ENCODE measurements at places on chromosomes 7 and 10.

DNA sequence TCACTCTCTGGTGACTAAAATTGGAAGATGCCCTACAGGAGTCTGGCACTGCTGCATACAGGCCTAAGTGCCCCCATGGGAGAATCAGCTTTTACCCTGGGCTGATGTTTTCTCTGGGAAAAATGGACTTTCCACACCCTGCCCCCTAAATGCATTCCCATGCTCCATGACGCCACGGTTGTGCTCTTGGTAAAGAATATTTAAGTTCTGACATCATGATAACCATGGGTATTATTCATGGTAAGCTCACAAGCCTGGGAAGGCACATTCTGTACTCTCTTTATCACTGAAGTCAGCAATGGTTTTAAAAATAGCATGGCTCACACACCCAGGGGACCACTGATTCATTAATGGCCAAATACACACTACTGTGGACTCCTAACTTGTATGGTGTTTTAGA lies 43.4 kb downstream of the HIPK2 start:
- peak; percentile 98 for DNase-seq

- DNase-seq: no peak
These were observed 11.2 kb upstream of the HOXA13 start for GRCh38 chr7:27211084-27211446.

DNA sequence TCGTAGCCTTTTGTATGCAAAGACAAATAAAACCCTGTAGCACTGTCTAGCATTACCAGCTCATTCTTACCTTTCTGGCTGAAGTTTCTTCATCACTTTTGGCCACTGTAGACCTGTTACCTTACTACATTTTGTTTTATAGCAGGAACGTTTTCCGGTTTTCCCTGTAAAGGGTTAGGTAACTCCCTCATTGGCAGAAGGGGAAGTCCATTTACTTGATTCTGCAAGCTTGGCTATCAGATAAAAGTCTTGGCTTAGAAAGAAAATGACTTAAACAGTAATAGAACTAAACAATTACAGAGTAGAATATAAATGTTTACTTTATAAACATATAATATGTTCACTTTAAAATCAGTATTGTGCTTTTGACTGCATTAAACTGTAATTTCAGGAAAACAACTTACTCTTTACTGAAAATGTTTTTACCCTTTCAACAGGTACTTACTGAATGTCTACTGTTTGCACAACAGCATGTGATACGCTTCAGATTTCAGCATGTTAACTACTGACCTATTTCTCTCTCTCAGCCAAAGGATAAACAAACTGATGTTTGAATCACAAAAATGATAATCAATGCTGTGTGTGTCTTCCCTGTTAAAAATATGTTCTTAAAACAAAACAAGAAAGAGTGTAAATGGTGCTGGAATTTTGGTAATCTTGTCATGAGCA lies 67.1 kb downstream of the OTUD1 start:
- DNase-seq: no peak

- no peak for DNase-seq
These were observed 153.6 kb downstream of the TYW1B start for GRCh38 chr7:72674394-72674793.

DNA sequence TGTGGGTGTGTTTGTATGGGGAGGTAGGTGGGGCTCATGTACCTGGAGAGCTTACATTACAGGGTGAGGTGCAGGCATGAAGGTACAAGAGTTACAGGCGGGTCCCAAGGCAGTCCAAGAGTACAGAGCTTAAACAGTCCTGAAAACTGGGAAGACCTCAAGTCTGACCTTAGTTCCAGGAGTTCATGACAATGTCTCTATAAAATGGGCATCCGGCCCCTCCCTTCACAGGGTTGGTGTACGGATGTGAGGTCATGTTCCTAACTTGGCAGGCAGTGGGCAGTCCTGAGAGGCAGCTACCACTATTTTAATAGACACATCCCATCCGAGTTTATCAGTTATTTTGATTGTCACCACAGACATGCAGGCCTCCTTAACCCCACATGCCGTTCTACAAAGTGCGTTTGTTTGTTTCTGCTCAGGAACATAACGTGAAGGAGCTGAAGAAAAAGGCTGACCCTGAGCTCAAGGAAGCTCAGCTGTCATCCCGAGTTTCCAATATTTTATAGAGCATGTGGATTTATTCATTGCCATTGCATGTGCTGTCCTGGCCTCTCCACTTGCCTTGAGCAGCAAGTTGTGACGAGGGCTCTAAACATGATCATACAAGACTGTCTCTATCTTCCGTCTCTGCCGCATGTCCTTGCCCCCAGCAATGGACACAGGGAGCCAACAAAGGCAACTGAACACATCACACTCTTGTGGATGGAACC lies 647.5 kb upstream of the IGFBP3 start:
- DNase-seq: no peak

GRCh38 chr10:125843603-125844329 lies 20.4 kb downstream of the BCCIP start:
- no peak for DNase-seq

DNA sequence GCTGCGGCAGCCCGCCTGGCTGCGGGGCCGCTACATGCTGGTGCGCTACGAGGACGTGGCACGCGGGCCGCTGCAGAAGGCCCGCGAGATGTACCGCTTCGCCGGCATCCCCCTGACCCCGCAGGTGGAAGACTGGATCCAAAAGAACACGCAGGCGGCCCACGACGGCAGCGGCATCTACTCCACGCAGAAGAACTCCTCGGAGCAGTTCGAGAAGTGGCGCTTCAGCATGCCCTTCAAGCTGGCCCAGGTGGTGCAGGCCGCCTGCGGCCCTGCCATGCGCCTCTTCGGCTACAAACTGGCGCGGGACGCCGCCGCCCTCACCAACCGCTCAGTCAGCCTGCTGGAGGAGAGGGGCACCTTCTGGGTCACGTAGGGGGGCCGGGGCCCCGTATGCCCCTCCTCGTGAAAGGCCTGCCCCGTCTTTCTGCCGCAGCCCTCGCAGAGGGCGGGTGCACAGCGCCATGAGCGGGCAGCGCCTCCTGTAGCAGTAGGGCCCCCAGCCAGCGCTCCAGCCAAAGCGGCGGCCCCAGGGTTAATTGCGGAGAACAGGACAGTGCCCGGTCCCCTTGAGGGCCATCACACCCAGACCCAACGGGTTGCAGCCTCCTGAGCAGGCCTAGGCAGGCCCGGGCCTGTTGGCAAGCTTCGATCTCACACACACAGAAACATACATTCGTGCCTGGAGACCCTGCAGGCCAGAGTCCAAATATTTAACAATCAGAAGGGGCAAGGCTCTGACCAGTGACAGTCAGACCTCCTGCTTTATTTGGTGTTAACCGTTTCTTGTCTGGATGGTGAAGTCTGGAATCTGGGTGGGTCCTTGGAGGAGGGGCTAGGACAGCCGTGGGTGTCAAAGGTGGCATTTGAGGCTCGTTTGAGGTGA lies 44.1 kb downstream of the CHST3 start:
- no peak for DNase-seq

GRCh38 chr7:77710861-77711260 lies 14.6 kb downstream of the RSBN1L start:
- DNase-seq: no peak

DNA sequence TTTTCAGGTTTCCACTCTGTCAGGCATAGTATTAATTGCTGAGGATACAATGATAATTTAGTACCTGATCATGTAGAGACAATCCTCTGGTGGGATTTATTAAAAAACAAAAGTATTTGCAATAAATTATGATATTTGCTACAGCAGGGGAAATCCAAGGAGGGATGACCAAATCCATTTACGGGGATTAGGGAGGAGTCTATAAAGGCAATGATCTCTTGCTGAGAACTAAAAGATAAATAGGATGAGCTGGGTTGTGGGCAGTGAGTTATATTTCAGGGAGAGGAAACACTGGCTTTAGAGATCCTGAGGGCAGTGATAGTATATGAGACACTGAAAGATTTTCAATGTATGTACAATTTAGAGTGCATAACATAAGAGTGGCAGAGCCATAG lies 305.5 kb downstream of the GPR37 start:
- no peak for DNase-seq

- DNase-seq: peak; percentile 22
These were observed 80.6 kb upstream of the TBX20 start for GRCh38 chr7:35334506-35334905.

DNA sequence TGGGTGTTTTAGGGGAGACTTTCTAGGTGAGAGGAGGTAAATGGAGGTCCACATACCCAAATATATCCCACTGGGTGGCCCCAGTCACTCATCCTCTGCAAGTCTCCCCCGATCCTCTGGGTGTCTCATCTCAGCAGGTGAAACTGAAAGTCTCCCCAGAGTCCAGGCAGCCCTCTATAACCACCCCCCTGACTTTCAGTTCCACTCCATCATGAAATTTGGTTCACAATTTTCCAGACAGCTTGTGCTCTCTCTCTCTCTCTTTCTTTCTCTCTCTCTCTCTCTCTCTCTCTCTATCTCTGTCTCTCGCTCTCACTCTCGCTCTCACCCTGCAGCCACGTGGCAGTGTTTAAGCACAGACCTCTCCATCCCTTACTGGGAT lies 56.7 kb upstream of the ELN start:
- DNase-seq: no peak

- no peak for DNase-seq
These were observed 21.5 kb downstream of the CYP26A1 start for GRCh38 chr10:93095225-93095624.

- peak; percentile 49 for DNase-seq
These were observed 220.3 kb downstream of the PHTF2 start for GRCh38 chr7:78018641-78019446.

GRCh38 chr10:62084451-62084850 lies 183.0 kb downstream of the ARID5B start:
- peak; percentile 72 for DNase-seq

DNA sequence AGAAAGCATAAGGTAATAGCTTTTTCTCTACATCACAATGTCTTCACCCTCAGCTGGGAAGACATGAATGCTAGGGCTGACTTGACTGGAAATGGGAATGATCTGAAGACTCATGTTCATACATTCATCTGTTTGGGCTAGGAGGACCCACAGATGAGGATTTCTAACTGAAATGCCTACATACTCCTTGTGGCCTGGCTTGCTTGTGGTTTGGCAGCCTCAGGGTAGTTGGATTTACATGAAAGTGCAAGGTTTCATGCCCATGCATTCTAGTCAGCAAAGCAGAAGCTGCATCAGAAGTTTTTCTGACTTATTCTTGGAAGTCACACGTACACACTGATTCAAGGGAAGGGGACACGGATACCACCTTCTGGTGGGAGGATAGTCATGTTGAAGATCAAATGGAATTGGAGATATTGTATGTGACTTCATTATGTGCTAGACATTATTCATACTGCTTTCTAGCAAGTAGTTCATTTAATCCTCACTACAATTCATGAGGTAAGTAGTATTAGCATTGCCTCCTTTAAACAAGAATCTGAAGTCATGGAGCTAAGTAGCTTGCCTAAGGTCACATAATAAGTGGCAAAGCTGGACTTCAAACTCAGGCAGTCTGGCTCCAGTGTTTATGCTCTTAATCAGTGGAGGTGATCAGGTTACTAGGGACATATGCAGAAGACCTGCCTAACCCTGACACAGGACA lies 957.0 kb downstream of the LRMDA start:
- DNase-seq: peak; percentile 32

- DNase-seq: no peak
These were observed 155.3 kb upstream of the ZMIZ1 start for GRCh38 chr10:78913219-78914059.

GRCh38 chr7:84021292-84021908 lies 173.2 kb downstream of the SEMA3A start:
- peak; percentile 66 for DNase-seq

GRCh38 chr7:7698930-7699329 lies 19.5 kb downstream of the RPA3 start:
- no peak for DNase-seq

DNA sequence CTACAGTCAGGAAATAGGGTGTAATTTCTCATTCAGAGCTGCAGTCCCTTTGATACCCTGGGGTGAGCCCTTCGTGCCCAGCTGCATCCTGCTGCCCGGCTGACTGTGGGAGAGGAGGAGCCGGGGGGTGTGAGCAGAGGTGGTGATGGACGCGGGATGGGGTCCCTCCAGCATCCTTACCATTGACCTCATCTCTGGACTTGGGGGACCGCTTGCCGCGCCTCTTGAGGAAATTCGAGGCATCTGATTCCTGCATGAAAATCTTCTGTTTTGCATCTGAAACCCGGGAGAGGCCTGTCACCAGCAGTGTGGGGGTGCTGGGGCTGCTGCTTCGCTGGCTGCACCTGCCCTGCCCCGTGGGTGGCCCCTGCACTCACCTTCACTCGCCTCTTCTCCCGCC lies 816 bp downstream of the UCMA start:
- DNase-seq: no peak

GRCh38 chr10:22666287-22667092 lies 47.9 kb downstream of the PIP4K2A start:
- DNase-seq: no peak

DNA sequence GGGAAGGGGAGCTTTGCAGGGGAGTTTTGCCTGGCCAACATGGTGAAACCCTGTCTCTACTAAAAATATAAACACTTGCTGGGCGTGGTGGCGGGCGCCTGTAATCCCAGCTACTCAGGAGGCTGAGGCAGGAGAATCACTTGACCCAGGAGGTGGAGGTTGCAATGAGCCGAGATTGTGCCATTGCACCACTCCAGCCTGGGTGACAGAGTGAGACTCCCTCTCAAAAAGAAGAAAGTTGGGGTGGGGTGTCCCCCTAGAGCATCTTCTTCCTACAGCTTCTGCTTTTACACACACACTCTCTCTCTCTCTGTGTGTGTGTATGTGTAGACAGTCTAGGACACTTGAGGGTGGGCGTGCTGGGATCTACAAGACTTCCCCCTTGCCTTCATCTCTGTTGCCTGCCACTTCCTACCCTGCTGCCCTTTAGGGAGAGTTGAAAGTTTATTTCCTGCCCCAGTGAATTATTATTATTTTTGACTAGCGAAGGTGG lies 21.7 kb downstream of the PLAU start:
- DNase-seq: no peak

GRCh38 chr7:17234398-17235031 lies 63.9 kb upstream of the AHR start:
- DNase-seq: peak; percentile 90

DNA sequence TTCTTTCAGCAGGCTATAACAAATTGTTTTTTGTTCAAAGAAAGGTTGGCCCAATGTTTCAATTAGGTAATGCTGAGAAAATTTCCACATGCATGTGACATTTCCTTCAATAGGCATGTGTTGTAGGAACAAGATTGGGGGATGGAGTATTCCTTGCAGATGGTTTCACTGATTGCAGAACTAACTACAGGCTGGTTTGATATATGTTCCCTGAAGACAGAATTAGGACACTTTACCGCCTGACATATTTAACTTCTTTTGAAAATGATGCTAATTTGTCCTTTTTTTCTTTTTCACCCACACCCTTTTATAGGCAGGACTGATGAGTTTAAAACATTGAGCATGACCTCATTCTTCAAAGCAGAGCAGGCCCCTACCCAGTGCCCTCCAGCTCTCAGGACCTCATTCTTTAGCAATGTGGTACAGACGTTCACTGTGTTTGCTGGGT lies 163.3 kb downstream of the CPED1 start:
- no peak for DNase-seq

GRCh38 chr7:130732980-130733930 lies 752 bp downstream of the KLF14 start:
- DNase-seq: peak; percentile 15

GRCh38 chr10:44102726-44103255 lies 282.1 kb downstream of the CXCL12 start:
- DNase-seq: no peak

All from fibroblast of skin of scalp (primary cell).